COR-L47 (cell line): ENCODE measurements at places on chromosomes 2 and 18.

GRCh38 chr18:36181441-36181840, 5.9 kb upstream of the MOCOS start:
- DNase-seq: no peak

DNA sequence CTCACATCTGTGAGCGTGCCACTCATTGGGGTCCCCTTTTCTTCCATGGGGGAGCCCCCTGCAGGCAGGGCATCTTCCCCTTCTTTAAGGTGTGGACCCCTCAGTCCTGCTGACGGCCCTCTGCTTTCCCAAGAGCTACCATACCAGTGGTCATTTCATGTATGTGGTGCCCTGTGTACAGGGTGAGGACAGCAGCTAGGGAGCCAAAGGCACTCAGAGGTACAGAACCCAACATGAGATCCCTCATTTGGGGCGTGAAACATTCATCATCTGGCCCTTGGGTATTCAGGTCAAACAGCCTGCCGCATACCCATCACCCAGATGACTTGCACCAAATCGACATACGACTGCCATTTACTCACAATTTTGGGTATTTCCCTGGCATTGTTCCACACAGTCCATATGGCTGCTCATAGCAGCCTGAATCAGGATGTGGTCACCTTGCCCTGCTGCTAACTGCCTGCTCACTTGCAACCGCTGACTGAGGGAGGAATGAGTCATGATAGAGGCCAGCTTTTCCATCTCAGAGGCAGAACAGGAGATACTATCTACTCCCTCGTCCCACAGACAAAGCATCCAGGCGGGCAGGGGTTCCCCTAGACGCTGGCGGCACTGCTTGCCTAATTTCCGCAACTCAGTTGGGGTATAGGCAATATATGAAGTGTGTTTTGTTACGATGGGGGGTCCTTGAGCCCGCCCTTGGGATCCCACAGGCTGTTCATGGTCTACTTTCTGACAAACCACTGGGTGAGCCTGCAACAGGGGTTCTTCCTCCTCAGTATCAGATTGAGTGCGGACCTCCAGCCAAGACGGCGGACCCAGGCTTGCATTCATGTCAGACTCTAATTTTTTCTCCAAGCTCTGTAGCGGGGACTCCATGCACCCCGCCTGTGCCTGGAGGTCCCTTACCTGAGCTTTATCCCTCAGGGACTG, 228.6 kb downstream of the SATB2 start:
- no peak for DNase-seq

GRCh38 chr2:10375570-10376281, 72.4 kb downstream of the ODC1 start:
- DNase-seq: peak; percentile 92

DNA sequence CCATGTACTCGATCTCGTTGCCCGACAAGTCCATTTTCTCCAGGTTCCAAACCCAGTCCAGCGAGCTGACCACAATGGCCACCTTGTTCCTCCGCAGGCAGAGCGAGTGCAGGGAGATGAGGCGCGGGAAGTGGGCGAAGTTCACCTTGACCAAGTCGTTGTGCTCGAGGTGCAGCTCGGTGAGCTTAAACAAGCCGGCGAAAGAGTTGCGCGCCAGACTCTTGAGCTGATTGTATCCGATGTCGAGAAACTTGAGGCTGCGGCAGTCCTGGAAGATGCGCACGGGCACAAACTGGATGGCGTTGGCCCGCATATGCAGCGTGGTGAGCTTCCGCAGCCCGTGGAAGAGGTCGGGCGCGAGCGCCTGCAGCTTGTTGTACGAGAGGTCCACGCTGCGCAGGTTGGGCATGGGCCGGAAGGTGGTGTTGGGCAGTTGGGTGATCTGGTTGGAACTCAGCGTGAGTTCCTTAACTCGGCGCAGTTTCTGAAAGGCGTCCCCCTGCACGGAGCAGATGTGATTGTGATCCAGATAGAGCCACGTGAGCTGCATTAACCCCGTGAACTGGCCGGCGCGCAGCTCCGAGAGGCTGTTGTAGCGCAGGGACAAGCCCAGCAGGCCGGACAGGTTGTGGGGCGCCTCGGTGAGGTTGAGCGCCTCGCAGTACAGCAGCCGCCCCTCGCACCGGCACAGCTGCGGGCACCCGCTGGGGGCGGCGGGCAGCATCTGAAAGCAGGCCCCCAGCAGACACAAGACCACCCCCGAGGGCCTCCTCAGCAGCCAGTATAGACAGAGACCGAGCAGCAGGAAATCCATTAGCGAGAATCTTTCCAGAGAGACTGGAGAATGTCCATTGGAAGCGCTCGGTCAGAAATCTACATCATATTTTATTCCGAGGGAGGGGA, 1.3 kb downstream of the LRRTM1 start:
- no peak for DNase-seq

DNA sequence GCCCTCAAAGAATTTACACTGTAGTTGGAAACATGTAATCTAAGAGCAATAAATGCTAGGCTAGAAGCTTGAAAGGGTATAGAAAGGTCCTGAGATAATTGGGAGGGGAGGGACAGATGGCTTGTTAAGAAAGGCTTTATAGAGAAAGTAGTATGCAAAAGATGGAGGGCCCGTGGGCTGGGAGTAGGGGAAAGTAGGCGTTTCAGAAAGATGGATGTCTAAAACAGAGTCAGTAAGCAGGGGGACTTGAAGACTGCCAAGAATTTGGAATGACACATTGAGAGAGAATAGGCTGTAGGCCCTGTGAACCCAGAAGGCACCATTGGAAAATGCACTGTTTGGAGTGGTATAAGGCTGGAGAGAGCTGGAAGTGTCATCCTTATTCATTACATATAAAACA, 822 bp downstream of the PSMG2 start:
- DNase-seq: peak; percentile 18

- no peak for DNase-seq
These were observed 11.2 kb downstream of the NABP1 start for GRCh38 chr2:191688934-191689695.

- DNase-seq: no peak
These were observed 106.9 kb downstream of the CDK15 start for GRCh38 chr2:201913201-201913600.
